Activated CD4-positive, alpha-beta T cell treated with anti-CD3 and anti-CD28 coated beads, Interleukin-2, amount 50 U/mL, for 16 hours (primary cell): ENCODE measurements at places on chromosomes 6 and 20.

DNA sequence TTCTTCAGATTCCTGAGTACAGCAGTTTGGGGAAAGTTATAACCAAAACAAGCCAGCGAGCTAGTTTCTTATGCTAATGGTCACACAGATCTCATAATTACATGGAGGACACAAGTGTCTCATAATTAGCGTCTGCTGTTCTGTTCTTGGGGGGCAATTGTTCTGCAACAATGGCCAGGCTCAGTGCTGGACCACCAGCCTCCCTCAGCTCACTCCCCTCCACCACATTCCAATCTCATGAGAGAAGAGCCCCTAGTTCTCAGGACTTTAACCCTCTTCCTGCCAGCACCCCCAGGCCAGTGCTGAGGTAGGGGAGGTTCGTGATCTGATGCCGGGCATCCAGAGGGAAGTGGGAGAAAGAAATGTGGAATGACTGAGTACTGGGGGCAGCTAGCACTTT is 20.2 kb upstream of the TOX2 start:
- no peak for DNase-seq

DNA sequence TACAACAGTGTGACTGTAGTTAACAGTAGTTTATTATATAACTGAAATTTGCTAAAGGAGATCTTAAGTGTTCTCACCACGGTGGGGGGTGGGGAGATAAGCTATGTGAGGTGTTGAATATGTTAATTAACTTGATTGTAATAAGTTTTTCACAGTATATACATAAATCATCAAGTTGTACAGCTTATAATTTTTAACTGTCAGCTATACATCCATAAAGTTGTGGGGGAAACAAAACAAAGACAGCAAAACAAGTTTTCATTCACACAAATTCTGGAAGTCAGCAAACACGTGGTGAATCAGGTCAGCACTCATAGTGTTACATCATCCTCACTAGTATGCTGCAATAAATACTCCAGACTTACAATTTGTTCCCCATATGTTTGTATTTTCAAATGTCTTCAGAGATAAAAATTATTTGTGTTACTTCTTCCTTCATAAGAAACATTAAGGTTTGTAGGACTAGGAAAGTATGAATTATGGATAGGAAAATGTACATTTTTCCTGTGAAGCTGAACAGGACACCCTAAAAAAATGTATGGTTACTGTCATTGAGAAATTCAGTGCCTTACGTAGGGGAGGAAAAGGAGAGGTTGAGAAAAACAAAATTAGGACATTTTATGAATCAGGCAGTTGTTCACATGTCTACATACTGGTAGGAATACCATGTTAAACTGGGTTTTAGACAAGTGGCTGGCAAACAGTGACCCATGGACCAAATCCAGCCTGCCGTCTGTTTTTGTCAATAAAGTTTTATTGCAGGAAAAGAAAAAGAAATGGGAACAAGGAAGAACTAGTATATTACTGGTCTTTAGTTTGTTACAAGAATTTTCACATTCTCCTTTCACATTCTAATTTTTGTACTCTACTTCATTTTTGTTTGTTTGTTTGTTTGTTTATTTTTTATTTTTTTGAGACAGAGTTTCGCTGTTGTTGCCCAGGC is 6.0 kb downstream of the SUMO4 start:
- no peak for DNase-seq

- no peak for DNase-seq
Observed at GRCh38 chr6:52596371-52597028, 19.6 kb upstream of the TRAM2 start.

DNA sequence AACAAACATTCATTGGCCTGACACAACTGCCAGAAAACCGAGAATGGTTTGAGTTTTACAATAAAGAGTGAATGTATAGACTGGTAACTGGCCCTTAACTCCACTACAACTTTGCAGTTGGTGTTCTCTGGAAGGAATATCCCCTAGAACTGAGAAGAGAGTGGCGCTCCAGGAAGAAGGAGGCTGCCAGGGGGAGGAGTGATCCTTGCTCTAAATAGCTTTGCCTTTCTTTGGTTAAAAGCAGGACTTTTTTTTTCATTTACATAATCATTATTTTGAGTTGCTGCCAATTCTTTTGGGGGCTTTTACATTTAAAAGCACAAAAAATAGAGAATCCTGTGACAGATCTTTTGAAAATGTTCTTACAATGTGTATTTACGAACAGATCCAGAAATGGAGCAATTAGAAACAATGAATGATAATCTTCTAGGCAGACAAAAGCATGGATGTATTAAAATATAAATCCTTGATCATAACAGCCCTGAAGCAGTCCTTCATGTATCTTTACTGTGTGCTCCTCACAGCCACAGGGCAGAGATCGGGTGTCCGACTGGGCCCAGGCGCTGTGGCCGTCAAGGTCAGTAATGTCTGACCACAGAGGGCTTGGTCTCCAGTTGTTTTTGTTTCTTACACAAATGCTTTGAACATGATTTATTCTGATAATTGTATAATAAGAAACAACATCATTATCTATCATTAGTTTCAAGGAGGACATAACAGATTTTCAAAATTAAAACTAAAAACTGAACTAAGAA is 612.2 kb downstream of the HDGFL1 start:
- DNase-seq: no peak

- no peak for DNase-seq
Observed at GRCh38 chr6:68958327-68958726, 323.2 kb downstream of the ADGRB3 start.

GRCh38 chr6:105588123-105588710 is 185.3 kb upstream of the PREP start:
- DNase-seq: no peak

- DNase-seq: no peak
Observed at GRCh38 chr6:1820165-1820564, 210.4 kb downstream of the FOXC1 start.

- no peak for DNase-seq
Observed at GRCh38 chr6:52729576-52729975, 33.7 kb downstream of the GSTA2 start.

DNA sequence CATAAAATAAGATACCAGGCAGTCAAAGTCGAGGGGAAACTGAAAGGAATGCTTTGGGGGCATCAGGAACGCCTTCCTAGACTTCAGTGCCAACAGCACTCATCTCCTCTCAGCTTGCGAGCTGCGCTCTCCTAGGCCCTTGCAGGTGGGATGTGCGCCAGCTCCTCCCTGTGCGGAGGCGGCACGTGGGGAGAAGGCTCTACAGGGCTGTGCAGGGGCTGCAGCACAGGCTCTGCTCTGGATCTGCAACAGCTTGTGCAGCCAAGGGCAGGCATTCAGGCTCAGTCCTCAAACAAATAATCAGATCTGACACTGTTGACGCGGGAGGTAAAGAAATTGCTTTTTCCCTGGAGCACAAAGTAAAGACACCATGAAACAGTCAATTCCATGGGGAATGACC is 144.8 kb downstream of the TTLL2 start:
- no peak for DNase-seq

DNA sequence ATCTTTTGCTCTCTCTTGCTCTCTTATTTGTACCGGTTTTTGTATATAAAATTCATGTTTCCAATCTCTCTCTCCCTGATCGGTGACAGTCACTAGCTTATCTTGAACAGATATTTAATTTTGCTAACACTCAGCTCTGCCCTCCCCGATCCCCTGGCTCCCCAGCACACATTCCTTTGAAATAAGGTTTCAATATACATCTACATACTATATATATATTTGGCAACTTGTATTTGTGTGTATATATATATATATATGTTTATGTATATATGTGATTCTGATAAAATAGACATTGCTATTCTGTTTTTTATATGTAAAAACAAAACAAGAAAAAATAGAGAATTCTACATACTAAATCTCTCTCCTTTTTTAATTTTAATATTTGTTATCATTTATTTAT is 15.9 kb downstream of the VEGFA start:
- DNase-seq: no peak

DNA sequence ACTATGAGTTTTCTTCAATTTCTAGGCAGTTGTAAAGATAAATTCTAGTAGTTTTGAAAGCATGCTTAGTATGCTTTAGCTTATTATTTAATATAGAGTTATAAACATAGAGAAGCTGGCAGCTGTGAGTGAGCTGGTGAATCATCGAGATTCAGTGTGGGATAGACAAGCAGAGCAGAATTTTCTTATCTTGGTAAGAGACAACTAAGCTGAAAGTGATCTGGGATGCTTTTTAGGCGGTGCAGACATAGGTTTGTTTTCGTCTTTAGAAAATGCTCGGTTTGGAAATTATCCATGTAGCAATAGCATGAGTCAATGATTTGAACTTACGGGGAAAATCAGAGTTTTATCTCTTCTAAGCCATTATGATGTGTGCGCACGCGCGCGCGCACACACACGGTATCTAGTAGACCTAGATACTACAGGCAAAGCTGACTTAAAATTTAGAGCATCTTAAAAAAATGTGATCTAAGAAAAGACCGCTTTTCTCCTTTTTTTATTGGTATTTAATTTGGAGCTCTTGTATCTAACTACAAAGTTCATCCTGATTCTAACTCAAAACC is 128.3 kb upstream of the MAP3K7 start:
- no peak for DNase-seq

DNA sequence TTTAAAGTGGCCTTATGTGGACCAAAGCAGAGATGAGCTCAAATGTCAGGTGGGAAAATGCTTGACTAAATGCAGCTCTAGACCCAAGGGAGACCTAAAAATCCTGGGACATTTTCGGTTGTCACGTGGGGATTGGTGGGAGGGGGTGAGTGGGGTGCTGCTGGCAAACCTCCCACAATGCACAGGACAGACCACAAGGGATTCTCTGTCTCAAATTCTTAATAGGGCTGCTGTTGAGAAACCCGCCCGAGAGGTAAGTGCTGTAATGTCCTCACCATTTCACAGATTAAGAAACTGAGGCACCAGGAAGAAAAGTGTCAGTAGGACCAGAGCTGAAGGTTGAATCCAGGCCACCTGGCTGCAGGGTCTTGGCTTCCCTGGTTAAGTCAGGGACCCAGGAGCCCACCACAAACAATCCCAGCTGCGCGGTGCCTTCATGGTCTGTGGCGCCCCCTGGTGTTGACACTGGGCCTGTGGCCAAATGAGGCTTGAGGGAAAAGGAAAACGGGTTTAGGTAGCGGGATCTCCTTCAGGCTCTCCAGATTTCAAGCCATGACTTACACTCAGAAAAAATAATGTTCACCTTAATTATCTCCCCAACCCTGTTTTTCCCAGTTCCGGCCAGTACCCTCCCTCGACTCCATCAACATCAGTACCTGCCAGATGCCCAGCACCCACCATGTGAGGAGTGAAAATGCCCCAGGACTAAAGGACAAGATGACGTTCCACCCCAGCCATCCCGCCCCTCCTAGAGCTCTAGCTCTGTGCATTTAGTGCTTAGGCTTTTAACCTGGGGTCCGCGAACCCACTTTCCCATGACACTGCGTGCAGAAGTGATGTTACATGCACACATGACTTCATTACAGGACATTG is 7.2 kb downstream of the HLA-G start:
- DNase-seq: peak; percentile 34

GRCh38 chr6:128474481-128474880 is 45.9 kb downstream of the PTPRK start:
- no peak for DNase-seq

- DNase-seq: no peak
Observed at GRCh38 chr20:4159765-4160490, 144.6 kb upstream of the RNF24 start.

DNA sequence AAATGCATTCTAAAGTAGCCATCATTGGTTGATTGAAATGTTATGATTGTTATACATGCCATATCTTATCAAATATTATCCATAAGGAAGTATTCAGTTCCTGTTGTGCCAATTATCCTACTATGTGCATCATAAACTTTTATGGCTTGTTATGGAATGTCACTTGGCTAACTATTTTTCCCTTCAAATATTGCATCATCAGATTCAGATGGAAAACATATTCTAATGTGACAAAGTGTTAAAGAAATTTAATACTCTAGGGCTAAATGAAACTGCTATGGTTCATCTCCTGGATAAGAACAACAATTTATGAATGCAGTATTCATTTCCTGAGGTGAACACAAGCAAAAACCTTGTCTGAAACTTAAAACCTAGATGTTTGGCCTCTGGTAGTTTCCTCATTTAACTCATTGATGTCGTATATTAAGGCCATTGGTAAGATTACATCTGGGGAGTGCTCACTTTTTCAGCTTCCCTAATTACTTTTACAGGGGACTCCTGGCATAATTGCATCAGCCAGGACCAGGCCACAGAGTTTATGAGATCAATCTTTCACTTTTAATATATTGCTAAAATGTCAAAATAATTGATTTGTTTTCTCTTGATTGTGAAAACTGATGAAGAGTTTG is 134.9 kb upstream of the CEP162 start:
- DNase-seq: no peak

DNA sequence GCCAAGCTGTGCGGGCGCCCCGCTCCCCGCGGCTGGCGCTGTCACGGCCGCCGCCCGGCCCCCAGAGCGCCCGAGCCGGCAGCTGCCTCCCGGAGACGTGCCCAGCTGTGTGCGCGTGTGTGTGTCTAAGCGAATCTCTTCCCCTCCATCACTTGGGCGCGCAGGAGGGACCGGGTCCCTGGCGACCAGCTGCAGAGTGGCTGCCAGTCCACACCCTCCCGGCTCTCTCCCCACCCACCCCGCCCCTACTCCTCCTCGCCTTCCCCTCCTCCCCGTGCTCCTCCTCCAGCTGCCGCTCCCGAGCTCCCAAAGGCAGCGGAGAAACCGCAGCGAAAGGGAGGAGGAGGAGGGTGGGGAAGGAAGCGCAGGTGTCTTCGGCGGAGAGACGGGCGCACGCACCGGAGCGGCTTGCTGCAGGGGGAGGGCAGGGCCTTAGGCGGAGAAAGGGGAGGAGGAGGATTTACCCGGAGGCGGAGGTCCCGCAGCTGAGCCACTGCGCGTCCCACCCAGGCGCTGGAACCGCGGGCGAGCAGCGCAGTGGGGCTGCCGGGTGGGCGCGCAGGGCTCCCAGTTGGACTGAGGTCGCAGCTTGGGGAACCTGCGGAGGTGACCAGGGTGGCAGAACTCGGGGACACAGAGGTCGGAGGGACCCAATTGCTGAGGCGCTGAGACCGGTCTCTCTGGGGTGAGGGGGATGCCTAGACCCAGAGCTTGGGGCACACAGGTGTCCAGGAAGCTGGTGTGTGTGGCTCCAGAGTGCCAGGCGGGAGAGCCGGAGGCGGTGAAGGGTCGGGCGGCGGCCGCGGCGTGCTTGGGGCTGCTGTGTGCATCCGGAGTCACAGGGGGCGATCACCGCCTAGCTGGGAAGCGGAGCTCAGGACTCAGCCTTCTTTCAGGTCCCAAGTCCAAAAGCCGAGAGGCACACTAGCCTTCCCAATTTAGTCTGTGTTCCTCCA is at the start of gene HS3ST5:
TSS of gene HS3ST5 (minus strand) at position 198 of the 956 bp plus-strand sequence. CDS start 280,178 bp downstream, outside the sequence.
- DNase-seq: peak; percentile 3

GRCh38 chr6:12363651-12364381 is 73.7 kb downstream of the EDN1 start:
- DNase-seq: no peak
